ENCODE measurements at places on chromosomes 6 and 20. TPM values are rescaled to one million over a fixed set of nuclear protein-coding genes. Genes with fewer than 3 reads are reported as not detected.
A peak's percentile ranks its signal among the peaks of the same experiment; 100 is the strongest.

TGM3 gene
- total RNA-seq, result 0.31 TPM

- no peak for DNase-seq
- no peaks in the 10 kb centered on the region for H3K27me3 ChIP-seq
- H3K27ac ChIP-seq, result no peak overlapping the region
- no peaks in the 10 kb centered on the region for H3K4me1 ChIP-seq
- H3K4me3 ChIP-seq, result no peak overlapping the region
- no peaks in the 10 kb centered on the region for H3K36me3 ChIP-seq
Measured at GRCh38 chr6:49913636-49914375, 47.5 kb upstream of the CRISP1 start.

- H3K27me3 ChIP-seq, result no peaks in the 10 kb centered on the region
- H3K36me3 ChIP-seq, result no peaks in the 10 kb centered on the region
Measured at GRCh38 chr20:54556406-54556805, 81.0 kb downstream of the DOK5 start.

DNA sequence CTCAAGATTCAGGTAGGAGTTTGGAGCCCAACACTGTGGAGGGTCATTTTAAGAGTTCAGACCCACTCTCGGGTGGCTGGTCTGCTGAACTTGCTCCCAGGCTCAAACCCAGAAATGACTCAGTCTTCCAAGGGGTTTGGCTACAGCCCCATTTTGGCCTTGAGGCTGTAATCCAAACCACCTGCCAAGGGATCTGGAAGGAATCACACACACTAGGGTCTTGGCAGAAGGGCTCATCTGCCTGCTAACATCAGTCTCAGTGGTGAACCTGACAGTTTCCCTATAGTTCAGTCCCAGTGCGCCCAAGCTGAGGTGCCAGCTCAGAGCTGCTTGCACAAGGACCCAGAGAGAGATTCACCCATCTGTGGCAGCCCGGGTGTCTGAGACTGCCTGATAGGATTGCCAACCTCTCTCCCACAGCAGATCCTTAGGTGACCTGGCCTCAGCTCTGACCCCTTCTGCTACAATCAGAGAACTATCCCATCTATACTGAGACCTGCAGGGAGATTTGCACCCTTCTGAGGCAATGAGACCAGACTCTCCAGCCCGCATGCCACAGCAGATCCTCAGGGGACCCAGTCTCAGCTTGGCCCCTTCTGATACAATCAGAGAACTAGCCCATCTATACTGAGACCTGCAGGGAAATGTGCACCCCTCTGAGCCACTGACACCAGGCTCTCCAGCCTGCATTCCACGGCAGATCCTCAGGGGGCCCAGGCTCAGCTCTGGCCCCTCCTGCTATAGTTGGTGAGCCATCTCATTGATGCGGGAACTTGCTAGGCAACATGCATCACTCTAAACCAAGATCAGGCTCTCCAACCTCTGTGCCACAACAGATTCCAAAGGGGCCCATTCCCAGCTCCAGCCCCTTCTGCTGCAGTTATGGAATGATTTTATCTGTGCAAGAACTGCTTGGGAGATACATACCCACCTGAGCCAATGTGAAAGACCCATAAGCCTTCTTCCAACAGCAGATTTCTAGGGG, 48.2 kb downstream of the THBS2 start:
- no peaks in the 10 kb centered on the region for H3K27me3 ChIP-seq
- H3K27ac ChIP-seq, result no peak overlapping the region
- no peaks in the 10 kb centered on the region for H3K4me1 ChIP-seq
- DNase-seq, result no peak
- H3K36me3 ChIP-seq, result no peaks in the 10 kb centered on the region
- H3K4me3 ChIP-seq, result no peak overlapping the region

- no peak for DNase-seq
- no peaks in the 10 kb centered on the region for H3K4me1 ChIP-seq
- H3K4me3 ChIP-seq, result no peak overlapping the region
- H3K27me3 ChIP-seq, result no peaks in the 10 kb centered on the region
Measured at GRCh38 chr20:61436667-61437279, 184.7 kb downstream of the CDH4 start.

DNA sequence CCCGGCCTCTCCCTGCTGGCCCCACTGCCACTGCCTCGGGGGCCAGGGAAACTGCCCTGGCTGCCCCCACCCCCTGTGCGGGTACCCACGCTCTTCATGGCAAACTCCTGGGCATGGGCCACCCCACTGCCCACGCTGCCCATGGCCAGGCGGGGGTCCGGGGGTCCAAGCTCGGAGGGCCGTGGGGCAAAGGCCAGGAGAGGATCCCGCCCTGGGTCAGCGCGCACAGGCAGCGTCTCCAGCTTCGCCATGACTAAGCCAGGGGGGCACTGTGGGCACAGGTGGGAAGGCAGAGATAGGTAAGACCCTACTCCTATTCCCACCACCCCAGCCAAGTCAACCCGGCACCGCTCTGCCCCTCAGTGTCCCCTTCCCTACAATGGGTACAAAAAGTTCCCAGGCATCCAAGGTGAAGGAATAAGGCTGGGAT, 6.4 kb downstream of the LZTS3 start:
- no peak overlapping the region for H3K27ac ChIP-seq
- DNase-seq, result no peak
- H3K27me3 ChIP-seq, result no peaks in the 10 kb centered on the region
- no peaks in the 10 kb centered on the region for H3K36me3 ChIP-seq
- H3K4me1 ChIP-seq, result peaks cover 3% of the 10 kb centered on the region

CCM2L gene
- total RNA-seq, result 2.2 TPM

- H3K27me3 ChIP-seq, result no peaks in the 10 kb centered on the region
- H3K27ac ChIP-seq, result peak overlapping the region; percentile 40
- DNase-seq, result no peak
- H3K4me3 ChIP-seq, result no peak overlapping the region
- H3K36me3 ChIP-seq, result no peaks in the 10 kb centered on the region
Measured at GRCh38 chr6:15303920-15304291, 58.0 kb downstream of the JARID2 start.

DNA sequence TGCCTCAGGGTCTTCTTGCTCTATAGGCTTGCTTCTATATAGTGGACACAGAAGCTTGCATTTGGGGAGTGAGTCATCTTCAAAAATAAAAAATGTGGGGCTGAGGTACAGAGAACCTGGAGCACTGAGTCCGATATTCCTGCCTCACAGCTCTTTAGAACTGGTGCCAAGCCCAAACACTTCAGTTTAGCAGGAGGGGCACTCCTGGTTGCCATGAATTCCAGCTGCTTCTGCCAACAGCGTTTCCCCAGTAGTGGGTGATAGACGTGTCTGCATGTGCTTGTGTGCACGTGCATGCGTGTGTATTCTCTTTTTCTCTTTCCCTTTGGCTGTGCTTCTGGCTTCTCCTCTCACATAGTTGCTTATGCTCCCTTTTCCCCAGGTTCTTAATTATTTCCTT, 11.9 kb downstream of the DNPH1 start:
- no peak overlapping the region for H3K27ac ChIP-seq
- H3K4me1 ChIP-seq, result no peaks in the 10 kb centered on the region
- H3K36me3 ChIP-seq, result no peaks in the 10 kb centered on the region
- no peaks in the 10 kb centered on the region for H3K27me3 ChIP-seq

- DNase-seq, result no peak
- no peaks in the 10 kb centered on the region for H3K36me3 ChIP-seq
- H3K27me3 ChIP-seq, result no peaks in the 10 kb centered on the region
- no peak overlapping the region for H3K4me3 ChIP-seq
Measured at GRCh38 chr6:100217225-100218012, 223.4 kb upstream of the MCHR2 start.

LY86 gene
- total RNA-seq, result 0.87 TPM

GRM1 gene
- 0.09 TPM for total RNA-seq

- no peak overlapping the region for H3K4me3 ChIP-seq
- no peaks in the 10 kb centered on the region for H3K36me3 ChIP-seq
- no peak for DNase-seq
- no peaks in the 10 kb centered on the region for H3K27me3 ChIP-seq
- no peaks in the 10 kb centered on the region for H3K4me1 ChIP-seq
Measured at GRCh38 chr6:16481697-16482399, 243.5 kb downstream of the GMPR start.

DNA sequence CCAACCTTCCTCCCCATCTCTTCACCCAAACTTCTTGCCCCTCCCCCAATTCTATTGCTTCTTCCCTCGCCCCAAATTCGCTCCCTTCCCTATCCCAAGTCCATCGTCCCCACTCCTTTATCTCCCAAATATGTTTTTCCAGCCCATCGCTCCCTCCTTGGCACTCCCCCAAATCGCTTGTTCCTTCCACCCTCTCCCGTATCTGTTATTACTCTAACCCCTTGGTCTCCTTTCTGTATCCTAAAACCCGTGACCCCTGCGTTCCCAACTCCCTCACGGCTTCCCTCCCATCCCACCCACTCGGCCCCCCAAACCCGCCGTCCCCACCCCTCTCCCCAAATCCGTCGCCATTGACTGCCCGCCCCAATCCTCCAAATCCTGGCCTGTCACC, 584 bp downstream of the MTCH1 start:
- H3K36me3 ChIP-seq, result no peaks in the 10 kb centered on the region
- no peak for DNase-seq
- peak overlapping the region; percentile 98 for H3K27ac ChIP-seq
- H3K4me3 ChIP-seq, result peak overlapping the region; percentile 68

SMLR1 gene
- total RNA-seq, result 0.12 TPM

DNA sequence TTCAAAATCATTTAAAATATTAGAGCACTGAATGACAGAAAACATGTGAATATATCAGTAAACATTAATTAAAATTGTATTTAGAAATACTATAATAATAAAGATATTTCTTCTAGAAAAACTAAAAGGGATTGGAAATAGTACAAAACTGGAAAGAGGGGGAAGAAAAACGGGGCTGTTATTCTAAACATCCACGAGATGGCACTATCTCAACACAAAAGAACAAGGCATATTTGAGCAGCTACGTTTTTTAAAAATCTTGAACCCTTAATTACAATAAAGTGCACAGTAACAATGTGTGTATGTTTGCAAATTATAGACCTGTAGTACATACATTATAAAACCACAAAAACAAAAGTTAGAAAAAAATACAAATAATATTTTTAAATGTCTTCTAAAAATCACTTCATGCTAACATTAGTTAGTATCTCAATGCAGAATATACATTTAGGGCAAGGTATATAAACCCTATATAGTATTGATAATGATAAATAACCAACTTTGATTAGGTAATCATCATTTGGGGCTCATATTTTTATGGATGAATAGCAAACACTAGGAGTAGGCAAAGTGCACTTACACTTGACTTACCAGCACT, 42.5 kb upstream of the PNISR start:
- H3K4me1 ChIP-seq, result no peaks in the 10 kb centered on the region
- no peak for DNase-seq
- H3K27ac ChIP-seq, result no peak overlapping the region

OPRM1 gene
- total RNA-seq, result not detected

E2F1 gene
- 0.92 TPM for total RNA-seq

GRCh38 chr6:449057-449430, 57.5 kb downstream of the IRF4 start:
- DNase-seq, result no peak
- no peaks in the 10 kb centered on the region for H3K4me1 ChIP-seq
- H3K36me3 ChIP-seq, result no peaks in the 10 kb centered on the region
- H3K27ac ChIP-seq, result no peak overlapping the region

GRCh38 chr20:17556837-17557674, 12.8 kb upstream of the DSTN start:
- DNase-seq, result peak; percentile 85
- peak overlapping the region; percentile 92 for H3K27ac ChIP-seq
- peaks cover 17% of the 10 kb centered on the region for H3K4me1 ChIP-seq
- no peak overlapping the region for H3K4me3 ChIP-seq
- H3K36me3 ChIP-seq, result no peaks in the 10 kb centered on the region
